ENCODE measurements at places on chromosomes 2 and 18.

- DNase-seq = no peak
These were observed 46.1 kb upstream of the FOSL2 start for GRCh38 chr2:28346587-28346986.

- no peak for DNase-seq
These were observed 143.3 kb downstream of the MREG start for GRCh38 chr2:215870088-215870490.

GRCh38 chr2:168528469-168528868, 72.4 kb downstream of the CERS6 start:
- no peak for DNase-seq

DNA sequence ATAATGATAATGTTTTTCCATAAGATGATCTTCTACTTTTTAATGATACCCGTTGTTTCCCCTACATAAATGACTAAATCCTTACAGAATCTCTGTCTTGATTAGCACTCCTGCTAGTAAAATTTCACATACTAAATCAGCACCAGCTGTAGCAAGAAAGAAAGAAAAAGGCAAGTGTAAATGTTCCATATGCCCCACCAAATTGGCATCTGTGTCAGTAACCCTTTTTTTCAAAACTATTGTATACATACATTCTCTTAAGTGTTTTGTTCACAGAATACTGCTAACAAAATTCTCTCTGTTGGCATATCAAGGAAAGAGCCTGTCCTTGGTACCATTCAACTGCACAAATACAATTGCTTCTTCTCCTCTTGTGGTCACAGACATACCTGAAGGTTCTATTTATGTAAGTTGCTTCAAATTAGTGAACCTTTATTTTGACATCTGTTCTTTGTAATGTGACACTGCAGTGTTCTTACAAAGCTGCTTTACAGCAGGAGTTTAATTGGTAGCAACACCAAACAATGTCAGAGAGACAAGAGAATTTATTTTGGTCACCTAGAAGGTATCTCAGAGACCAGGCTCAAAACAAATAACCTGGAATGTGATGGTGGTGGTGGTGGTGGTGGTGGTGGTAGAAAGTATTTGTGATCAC, 641.9 kb downstream of the ZEB2 start:
- DNase-seq = no peak

DNA sequence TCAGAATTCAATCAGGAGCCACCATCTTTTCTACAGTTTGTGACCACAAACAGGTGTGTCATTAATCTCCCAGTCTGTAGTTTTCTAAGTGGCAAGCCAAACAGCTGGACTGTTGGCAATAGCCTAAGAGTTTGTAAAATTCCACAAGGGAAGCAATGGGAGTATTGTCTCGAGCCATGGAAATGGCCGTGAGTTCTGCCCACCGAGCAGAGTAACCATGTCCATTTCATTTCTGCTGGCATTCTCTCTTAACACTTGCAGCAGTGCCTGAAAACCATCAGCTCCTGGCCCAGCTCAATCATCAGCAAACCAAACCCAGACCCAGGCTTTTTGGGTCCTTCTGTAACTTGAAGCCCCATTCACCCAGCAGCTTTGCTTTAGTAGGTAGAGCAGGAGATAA, 387.8 kb upstream of the CDH7 start:
- DNase-seq = no peak

GRCh38 chr18:37525262-37525585, 40.4 kb downstream of the CELF4 start:
- DNase-seq = no peak

GRCh38 chr2:97724073-97724410, 10.7 kb downstream of the ZAP70 start:
- no peak for DNase-seq

GRCh38 chr18:64539847-64540246, 391.0 kb upstream of the LINC00305 start:
- no peak for DNase-seq

GRCh38 chr2:233953087-233953801, 36.1 kb downstream of the TRPM8 start:
- no peak for DNase-seq

DNA sequence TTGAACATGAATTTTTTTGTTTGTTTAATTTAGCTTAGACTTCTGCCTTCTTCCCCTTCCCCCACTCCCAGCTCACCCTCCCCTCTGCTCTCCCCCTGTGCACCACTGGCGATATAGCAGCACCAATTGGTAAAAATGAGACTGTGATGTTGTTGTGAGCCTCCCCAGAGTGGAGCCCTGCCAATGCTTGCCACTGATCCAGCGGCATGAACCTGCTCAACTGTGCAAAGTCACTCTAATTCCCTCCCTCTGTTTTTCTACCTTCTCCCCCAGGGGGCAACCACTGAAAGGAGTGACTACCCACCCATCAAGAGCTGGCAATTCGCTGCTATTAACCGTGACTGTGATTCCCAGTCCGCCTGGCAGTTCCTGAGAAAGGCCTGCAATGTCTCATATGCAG, 30.2 kb downstream of the KLHL14 start:
- DNase-seq = no peak

GRCh38 chr2:195368249-195369217, 288.5 kb upstream of the SLC39A10 start:
- peak; percentile 69 for DNase-seq

- DNase-seq = no peak
These were observed 71.4 kb upstream of the ITGB6 start for GRCh38 chr2:160271171-160272086.

DNA sequence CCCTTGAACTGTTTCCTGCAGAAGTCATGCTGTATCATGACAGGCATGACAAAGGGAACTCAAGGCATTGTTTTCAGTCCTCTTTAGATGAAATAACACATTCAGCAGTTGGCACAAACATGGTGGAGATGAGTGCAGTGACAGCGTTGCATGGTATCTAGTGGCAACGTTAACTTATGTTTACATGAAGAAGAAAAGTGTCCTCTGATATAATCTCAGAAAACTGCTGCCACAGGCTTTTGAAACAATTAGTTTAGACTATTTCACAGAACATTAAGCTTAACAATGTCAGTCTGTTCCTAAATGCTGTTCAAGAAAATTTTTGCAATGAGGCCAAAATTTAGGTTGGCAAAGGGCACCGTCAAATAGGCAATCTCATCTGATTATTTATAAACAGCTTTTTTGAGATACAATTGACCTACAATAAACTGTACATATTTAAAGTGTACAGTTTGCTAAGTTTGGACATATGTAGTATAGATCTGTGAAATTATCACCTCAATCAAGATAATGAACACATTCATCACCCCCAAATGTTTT, 64.7 kb downstream of the LYPD6B start:
- DNase-seq = no peak

DNA sequence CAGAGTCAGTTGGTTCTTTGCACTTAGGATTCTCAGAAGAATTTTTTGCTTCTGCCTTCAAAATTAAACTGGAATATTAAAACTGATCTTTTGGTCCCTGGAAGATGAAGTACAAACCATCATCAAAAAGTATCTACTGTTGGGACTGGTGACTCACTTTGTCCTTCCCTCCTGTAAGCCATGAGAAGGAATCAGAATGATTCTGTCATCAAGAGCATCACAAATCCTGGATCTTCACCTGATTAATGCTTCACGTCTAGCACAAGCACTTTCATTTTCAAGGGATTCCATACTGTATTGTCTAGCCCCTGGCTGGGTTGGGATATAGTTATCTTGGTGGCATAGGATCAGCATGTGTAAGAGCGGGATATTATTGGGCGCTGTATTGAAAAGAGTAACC, 69.3 kb upstream of the CYP1B1 start:
- no peak for DNase-seq

DNA sequence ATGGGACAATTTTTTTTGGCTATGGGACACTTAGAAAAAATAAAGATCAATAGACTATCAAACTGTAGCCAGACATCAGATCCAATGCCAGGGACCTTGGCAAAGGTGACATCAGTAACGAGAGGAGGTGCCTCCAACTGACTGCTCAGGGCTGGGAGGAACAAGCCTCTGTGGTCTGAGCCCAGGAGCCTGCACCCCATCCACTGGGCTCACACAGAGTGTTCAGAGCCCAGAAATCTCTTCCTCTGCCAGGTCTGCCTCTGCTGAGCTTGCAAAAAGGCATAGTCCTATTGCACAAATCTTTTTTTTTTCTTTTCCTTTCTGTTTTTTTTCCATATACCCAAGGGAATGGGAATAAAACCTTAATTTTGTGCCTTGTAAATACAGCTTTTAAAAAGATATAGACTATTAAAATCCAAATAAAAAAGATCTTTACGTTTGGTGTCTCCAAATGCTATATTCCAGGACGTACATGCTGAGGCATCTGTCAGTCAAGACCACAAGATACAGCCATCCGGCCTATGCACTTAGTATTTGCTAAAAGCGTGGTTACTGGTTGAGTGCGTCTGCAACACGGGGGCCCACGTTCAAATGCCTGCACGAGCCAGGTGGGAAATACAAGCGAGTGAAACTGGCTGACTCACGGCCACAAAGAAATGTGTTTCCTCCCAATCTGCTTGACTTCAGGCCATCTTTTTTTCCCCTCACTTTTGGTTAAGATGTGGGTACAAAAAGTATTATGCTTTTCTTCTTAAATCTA, 7.8 kb upstream of the ARHGAP25 start:
- DNase-seq = peak; percentile 71

DNA sequence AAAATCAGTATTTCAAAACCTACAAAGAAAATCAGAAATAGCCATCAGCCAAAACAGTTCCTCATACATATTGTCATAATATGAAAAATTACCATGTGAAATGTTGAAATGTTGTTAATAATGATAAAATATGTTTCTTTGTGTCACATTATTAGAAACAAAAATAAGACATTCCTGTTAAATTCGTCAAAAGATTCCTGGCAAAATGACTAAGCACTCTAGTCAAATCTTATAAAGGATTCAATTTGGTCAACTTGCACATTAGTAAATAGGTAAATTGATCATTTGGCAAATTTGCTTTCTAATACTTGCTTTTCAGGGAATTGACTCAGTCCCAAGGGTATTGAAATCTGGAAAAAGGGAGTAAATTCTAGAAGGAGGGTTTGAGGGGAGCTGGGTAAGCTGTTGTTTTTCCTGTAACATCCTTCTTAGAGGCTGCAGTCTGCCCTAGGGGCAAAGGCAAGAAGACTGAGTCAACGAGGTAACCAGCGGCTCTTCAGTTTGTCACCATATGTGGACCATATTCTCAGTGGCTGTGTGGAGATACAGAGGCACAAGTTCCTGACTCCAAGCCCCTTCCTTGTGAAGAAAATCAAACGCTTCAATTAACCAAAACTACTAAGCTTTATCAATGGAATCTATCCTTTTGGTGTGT, 482.3 kb downstream of the TNS1 start:
- DNase-seq = no peak

Measured in GF-D8 (cell line).